ENCODE measurements at places on chromosomes 2 and 18.
A peak's percentile ranks its signal among the peaks of the same experiment; 100 is the strongest.

DNA sequence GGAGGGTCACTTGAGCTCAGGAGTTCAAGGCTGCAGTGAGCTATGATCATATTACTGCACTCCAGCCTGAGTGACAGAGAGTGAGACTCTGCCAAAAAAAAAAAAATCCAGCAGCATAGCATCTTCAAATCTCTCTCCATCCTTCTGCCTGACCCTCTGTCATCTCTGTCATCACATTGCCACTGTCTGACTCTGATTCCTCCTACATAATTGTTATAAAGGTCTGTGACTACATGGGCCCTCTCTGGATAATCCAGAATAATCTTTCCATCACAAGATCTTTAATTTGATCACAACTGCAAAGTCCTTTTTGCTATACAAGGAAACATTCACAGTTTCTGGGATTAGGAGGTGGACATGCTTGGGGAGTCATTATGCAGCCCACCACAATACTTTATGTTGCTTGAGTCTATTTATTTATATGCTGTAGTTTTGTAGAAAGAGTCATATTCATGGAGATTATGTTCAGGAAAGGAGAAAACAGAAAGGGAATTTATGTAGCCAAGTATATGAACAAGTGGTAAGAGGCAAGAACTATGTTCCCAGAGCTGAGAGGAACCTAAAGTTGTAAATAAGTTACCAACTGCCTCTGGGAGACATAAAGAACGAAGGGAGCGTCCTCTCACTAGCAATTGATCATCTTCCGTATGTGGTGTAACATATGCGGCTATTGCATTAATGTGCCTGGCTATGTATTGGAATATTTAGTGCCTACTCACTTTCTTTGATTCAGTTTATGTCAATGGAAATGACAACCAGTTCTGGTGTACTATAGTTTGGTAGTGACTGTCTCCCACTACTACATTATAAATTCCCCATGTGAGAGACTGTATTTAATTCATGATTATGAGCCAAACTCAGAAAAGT is 21.5 kb downstream of the RND3 start:
- DNase-seq, result no peak

GRCh38 chr2:12701786-12702167 is 15.0 kb upstream of the TRIB2 start:
- no peak for DNase-seq

DNA sequence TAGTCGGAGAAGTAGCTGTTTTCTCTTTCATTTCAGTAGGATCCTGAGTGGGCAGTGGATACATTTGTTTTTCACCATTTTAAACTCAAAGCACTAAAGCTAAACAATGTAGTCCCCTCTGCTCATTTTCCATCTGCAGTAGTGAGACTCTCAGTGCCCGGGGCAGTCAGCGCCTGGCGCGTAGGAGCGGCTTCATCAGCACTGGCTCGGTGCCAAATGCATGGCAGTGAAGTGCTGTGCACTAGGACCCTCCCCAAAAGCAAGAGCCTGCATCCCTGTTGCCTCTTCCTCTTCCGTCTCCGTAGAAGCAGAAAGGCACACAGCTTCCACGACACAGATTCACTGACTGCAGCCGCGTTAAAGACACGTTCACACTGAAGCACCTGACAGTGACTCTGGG is 19.0 kb upstream of the ESPNL start:
- no peak for DNase-seq

DNA sequence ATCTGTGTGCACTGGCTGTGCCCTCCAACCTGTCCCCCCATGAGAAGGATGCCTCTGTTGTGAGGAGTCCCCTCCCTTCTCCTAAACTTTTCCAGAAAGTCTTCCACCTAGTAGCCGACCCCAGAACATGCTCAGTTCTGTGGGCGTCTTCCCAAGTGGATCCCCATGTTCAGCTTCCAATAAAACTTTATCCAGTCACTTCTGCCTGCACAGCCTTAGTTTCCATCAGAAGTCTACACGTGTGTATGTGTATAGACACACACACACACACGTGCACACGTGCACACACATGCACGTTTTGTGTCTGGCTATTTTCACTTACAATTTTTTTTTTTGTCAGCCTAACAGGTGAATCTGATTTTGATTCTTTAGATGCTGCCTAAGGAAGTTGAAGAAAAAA is 115.1 kb downstream of the RTP5 start:
- no peak for DNase-seq

GRCh38 chr2:54041135-54041534 is 70.3 kb upstream of the PSME4 start:
- DNase-seq, result peak; percentile 29

DNA sequence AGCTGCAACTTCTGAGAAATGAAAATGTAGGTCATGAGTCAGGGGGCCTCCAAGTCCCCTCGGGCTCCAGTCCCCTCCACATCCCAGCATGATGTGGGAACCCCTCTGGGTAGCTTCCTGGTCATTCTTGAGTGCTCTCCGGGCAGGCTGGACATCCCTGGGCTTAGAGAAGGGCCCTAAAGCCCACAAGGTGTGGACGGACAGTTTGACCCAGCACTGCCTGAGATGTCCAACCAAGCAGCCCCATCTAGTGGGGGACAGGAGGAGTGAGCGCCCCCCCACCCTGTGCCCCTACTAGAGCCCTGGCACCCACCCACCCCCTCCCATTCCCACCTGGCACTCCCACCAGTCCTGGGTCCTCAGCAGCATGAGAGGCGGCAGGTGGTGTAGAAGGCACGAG is 46.0 kb downstream of the CYP27C1 start:
- no peak for DNase-seq

DNA sequence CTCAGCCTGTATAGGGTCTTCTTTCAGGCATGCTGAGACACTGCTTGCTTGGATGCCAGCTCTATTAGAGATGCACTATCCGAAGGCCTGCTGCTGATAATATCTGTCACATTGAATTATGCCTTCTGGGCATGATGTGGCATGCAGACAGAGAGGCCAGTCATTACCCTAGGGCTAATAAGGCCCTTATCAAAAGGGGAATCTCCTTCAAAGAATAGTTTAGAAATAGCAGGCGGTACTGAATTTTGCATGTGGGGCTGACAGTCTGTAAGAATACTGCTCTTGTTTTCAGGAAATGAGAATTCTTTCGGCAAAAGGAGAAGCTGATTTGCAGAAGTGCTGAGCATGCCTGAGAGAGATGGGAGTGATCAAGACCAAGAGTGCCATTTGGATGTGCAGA is 13.1 kb upstream of the LHCGR start:
- no peak for DNase-seq

GRCh38 chr2:238015705-238016104 is 45.1 kb upstream of the SCLY start:
- no peak for DNase-seq

GRCh38 chr18:13800505-13801259 is 23.3 kb upstream of the MC5R start:
- peak; percentile 14 for DNase-seq

DNA sequence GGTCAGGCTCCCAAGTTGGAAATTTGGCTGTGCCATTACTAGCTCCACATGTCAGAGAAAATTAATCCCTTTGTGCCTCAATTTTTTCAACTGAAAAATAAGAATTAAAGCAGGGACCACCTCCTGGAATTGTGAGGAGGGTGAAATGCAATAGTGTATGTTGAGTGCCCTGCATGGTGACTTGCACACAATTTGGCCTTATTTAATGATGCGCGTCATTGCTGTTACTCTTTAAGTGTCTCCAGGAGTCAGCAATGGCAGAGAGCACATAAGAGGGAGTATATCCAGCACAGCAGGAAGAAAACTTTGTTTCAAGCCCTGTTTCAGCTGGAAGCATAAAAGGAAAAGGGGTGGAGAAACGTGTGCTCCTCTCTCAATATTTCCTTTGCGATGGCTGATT is 215.8 kb downstream of the ALK start:
- DNase-seq, result no peak

DNA sequence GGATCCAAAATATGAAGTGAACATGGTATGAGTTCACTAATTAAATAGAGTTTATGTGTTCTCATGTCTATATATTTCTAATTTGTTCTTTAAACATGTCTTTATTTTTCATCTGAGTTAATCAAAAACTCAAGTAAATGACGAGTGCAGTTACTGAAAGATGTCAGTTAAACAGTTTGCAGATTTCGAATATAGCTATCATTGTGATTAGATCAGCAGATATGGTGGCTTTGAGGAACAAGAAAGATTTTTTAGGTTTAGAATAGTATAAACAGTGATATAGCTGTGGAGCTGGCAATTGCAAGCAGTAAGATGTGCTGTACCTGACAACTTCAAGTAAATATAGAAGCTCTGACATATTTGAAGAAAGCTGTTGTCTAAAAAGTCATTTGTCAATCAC is 49.7 kb downstream of the TANK start:
- DNase-seq, result no peak

- DNase-seq, result no peak
Observed at GRCh38 chr2:199378948-199379650, 78.6 kb downstream of the SATB2 start.

DNA sequence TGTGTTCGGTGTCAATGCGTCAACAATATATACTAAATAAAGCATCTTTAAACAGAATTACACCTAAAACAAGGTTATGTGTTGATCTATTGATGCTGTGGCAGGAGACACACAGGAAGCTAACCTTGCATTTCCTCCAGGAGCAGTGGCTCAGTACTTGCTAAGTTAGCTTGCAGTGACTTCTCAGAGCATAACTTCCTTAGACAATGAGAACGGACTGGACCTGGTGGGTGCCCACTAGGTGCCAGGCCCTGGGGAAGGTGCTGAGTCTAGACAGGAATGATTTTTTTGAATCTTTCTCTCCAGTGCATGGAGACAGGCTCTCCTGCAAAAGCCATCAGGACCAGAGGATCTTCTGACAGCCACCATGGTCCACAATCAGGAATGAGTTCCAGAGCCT is 73.8 kb upstream of the MGAT4A start:
- DNase-seq, result no peak

- no peak for DNase-seq
Observed at GRCh38 chr2:240996834-240997140, 1.6 kb upstream of the SNED1 start.

DNA sequence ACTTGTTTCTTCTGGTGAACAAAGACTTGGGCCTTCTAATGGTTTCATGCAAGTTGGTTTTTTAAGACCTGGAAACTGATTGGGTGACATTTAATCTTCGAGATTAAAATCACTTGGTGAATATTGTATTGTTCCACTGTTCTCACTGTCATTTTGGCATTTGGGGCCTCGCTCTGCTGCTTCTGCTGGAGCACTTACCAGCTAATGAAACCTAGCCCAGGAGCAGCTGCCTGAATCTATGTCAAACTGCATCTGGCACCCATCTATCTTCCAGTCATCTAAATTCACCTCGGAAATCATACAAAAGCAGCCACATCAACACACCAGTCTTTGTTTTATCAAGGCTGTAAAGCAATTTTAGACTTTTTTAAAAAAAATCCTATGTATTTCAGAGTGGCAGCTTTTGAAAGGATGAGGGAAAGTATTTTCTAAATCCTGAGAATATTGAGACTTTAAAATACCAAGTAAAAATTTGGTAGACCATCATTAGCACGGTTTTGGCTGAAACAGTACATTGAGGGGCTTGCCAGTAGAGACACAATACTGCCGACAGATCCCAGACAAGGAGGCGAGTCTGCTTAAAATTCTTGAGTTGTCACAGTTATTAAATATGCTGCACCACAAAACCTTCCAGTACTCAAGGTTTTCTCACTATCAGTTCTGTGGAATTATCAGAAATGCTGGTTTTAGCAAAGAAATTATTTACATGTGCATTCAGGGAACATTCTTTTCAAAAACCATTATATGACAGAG is 26.1 kb upstream of the SERTAD2 start:
- DNase-seq, result no peak

DNA sequence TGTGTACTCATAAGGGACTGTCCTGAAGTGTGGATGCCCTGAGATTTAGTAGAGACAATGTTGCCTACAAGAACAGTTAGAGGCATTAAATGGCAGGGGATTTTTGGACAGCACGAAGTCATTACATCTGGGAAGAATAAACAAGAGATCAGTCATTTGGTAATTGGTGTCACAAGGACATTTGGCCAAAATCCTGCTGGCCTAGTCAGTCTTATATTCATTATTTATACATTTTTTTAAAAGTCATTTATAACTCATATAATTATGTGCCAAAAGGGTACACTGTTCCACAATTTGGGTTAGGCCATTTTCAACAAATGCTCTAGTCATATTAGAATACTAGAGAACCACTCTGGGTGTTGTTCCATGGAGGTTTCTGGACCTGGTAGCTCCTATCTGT is 104.7 kb downstream of the LRATD1 start:
- DNase-seq, result no peak

DNA sequence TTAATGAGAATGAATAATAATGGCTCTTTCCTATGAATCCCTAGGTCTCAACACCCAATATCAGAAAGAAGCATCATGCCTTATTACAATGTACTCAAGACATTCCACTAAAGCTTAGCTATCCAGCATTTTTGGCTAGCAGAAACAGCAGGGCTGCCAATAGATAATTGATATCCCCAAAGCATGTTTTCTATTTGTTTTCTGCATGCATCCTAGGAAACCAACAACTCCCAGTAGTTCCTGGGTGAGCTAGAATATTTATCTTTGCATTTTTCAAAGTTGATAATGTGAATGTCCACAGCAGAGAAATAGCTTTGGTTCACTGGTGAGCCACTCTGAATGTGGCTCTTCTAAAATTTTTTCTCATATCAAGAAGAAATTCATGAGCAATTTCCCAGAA is 5.8 kb upstream of the ANTXR1 start:
- DNase-seq, result no peak

- DNase-seq, result no peak
Observed at GRCh38 chr2:64105670-64106461, 38.4 kb downstream of the PELI1 start.

- DNase-seq, result no peak
Observed at GRCh38 chr2:178229927-178230326, 35.6 kb downstream of the OSBPL6 start.

- no peak for DNase-seq
Observed at GRCh38 chr2:15363142-15363541, 198.0 kb downstream of the NBAS start.

DNA sequence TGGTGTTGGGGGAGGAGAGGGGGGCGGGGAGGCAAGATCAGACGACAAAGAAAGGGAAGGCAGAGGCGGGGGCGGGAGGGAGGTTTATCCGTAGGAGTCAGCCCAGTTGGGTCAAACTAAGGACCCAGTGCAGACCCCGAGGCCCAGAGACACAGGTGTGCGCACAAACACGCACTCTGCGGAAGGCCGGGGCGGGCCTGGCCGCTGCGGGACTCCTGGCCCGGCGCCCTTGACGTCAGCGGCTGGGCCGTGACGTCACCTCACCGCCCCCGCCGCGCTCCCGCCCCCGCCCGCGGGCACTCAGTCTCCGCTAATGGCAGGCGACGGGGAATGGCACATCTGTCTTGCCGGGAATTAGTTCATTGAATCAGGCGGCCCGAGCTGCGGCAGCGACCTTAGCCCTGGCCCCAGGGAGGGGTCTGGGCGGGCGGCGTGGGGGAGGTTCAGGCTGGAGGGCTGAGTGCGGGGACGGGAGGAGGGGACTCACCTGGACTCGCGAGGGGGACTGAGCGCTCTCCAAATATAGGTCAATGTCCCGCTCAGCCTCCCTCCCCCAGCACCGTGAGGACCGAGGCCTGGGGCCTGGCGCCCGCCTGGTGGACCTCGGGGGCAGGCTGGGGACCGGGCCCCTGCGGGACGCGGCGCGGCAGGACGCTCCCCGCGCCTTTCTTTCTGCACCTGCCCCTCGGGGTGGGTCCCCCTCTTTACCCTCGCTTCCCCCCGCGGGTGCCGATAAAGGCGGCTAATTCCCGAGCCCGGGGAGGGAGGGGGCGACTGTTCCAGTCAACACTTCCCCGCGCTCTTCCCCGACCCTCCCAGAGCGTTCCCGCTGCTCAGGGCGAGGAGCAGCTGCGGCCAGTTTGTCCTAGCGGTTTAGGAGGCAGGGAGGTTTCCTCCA is 15.5 kb upstream of the ECEL1 start:
- DNase-seq, result no peak

- no peak for DNase-seq
Observed at GRCh38 chr2:158325782-158326340, 130.7 kb downstream of the CCDC148 start.

- DNase-seq, result no peak
Observed at GRCh38 chr2:71746946-71747501, 293.7 kb downstream of the DYSF start.

All from stimulated activated CD4-positive, alpha-beta T cell treated with anti-CD3 and anti-CD28 coated beads, Interleukin-15, amount 100 ng/mL, for 1 hour (primary cell).